Activated T-cell treated with anti-CD3 and anti-CD28 coated beads for 24 hours (primary cell): ENCODE measurements at places on chromosomes 7 and 10.

DNA sequence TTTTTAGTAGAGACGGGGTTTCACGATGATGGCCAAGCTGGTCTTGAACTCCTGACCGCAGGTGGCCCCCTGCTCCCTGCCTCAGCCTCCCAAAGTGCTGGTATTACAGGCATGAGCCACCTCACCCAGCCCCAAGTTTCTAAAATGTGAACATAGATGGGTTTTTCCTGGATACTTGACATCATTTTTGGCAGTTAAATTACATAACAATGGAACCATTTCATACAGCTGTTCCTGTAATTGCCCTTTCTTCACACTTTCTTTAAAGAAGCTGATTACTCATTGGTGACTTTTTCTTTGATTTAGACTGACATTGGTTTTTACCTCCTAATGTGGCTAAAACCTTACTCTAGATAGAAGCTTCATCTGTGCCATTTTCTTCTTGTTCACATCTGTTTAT, 5.9 kb downstream of the ZKSCAN1 start:
- no peak for DNase-seq

GRCh38 chr7:63027075-63027474, 971.6 kb upstream of the ZNF722 start:
- no peak for DNase-seq

- DNase-seq = no peak
Observed at GRCh38 chr10:80253266-80253962, 36.0 kb downstream of the MAT1A start.

DNA sequence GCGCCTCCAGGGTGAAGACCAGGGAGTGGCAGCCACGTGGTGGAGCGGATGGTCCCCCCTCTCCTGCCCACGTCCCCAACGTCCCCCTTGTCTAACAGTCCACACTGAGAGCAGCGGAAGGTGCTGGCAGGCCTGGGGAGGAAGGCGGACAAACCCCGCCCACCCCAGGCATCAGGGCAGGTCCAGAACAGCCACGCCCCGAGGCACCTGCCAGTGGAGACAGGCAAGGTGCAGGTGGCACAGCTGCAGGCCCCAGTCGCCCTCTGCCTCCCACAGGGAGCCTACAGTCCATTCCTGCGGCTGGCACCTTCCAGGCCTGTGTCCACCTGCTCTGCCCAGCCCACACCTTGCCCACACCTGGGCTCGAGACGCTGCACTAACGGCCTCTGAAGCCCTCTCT, 24.9 kb downstream of the CYP2W1 start:
- DNase-seq = no peak

DNA sequence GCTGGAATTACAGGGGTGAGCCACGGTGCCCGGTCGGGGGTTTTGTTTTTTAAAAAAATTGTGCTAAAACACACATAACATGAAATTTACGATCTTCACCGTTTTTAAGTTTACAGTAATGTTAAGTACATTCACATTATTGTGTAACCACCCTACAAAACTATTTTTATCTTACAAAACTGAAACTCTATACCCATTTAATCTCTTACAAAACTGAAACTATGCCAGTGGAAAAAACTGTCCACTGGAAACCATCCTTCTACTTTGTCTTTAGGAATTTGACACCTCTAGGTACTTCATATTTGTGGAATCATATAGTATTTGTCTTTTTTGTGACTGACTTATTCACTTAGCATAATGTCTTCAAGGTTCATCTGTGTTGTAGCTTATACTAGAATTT, 1.0 kb upstream of the PSMC2 start:
- no peak for DNase-seq

- DNase-seq = no peak
Observed at GRCh38 chr7:16847381-16847860, 34.4 kb downstream of the AGR3 start.

GRCh38 chr7:7707246-7707645, 11.2 kb downstream of the RPA3 start:
- DNase-seq = no peak

- DNase-seq = no peak
Observed at GRCh38 chr10:71473671-71474599, 77.2 kb downstream of the CDH23 start.

DNA sequence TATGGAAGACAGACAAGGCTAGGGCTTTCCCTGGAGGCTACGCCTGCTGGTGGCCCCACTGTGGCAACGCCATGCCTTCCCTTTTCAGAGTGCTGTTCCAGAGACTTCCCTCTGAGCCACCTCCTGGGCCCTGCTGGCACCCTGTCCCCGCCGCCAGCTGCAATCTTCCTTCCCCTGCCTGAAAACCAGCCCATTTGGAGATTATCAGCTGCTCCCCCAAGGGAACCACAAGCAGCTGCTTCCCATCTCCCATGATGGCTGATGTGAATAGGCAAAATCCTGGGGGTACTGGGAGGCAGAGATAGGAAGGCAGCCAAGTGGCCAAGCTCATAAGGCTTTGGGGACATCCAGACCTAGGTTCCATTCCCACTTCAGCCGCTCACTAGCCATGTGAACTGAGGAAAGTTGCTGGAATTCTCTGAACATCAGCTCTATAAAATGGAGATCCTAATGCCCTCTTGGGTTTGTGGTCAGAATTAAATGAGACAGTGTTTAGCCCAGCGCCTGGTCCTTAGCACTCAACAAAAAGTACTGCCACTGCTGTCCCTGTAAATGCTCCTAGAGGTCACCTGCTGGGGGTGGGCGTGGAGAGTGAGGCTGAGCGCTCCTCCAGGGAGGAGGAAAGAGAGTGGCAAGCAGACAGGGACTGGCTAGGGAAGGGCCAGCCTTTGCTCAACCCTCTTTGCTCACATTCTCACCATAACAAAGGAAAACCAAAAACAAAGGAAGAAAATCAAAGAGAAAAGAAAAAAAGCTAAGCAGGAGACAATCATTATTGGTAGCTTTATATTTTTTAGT, 5.9 kb downstream of the TSPAN33 start:
- no peak for DNase-seq

DNA sequence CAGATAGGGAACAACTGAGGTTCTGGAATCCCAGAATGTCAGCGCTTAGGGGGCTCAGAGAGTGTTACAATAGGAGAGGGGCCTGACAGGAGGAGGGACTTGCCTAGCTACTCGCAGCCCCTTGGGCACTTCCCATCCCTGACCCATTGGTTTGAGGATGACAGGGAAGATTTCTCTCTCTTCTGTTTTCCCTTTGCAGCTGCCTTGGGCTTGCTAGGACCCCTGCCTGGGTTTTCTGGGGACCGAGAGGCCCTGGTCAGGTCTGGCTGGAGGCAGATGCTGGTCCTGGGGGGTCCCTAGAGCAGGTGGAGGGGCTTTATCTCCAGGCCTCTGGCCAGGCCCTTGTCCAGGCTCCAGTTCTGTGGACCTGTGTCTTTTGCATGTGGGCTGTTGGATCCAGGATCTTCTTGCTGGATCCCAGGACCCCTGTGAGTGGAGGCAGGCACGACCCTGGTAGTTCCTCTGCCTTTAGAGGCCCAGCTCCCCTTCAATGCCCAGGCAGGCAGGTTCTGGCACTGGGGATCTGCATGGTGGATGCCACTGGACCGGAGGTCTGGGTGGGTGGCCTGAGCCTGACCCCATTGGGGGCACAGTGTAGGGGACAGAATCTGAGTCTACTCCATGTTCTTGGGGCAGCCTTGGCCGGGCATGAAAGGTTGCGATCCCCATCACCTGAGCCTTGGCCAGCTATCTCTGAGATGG, 26.9 kb downstream of the RAMP3 start:
- no peak for DNase-seq

DNA sequence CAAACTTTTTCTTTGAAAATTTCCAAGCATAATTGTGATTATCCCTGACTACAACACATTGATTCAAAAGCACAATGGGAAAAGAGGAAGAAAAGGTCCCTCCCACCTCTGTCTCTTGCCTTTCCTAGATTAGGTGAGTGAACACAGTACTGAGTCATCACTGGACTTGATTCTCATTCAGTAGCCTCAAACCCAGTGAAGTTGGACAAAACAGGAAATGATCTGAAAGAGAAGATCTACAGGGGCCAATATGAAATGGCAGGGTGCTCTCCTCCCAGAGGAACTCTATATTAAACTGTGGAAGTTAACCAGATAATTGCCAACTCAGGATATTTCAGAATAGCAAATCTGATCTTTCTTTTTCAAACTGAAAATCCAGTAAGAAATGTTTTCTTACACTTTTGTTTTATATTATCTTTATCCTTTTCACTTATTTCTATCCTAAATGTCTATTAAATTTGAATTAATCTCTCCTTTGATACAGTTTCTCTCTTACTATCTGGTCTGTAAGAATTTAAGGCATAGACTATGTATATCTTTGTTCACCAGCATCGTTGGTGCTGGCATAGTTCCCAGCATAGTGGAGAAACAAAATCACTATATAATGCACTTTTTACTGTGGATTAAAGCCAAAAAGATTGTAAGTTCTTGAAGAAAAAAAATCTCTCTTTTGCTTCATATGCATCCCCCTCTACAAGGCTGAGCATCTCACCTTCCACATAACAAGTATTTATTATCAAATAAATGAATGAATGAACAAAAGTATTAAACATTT, 41.4 kb upstream of the IKZF1 start:
- DNase-seq = no peak

DNA sequence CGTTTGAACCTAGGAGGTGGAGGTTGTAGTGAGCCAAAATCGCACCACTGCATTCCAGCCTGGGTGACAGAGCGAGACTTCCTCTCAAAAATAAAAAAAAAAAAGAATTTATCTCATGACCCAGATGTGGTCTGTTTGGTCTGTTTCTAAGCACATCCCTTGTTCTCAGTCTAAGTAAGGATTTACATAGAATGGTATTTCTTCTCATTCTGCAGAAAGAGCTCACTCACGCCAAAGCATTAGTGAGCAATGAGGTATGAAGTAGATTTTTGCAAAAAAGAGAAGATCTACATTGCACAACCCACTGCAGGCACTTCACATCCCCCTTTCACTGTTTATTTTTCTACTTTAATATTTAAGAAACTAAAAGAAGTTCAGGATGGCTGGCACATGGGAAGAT, 76.5 kb upstream of the FGL2 start:
- no peak for DNase-seq

- no peak for DNase-seq
Observed at GRCh38 chr10:5599613-5600520, 66.5 kb downstream of the ASB13 start.

GRCh38 chr7:30478349-30479201, at the start of gene NOD1:
NOD1 (minus strand) TSS chr7:30478784; CDS start chr7:30456921, 21,863 bp downstream.
- DNase-seq = peak; percentile 55

- no peak for DNase-seq
Observed at GRCh38 chr7:94580601-94581000, 71.0 kb downstream of the CASD1 start.

- DNase-seq = no peak
Observed at GRCh38 chr7:137975221-137975620, 26.7 kb downstream of the CREB3L2 start.

- DNase-seq = no peak
Observed at GRCh38 chr7:96747418-96747940, 37.8 kb upstream of the SEM1 start.

DNA sequence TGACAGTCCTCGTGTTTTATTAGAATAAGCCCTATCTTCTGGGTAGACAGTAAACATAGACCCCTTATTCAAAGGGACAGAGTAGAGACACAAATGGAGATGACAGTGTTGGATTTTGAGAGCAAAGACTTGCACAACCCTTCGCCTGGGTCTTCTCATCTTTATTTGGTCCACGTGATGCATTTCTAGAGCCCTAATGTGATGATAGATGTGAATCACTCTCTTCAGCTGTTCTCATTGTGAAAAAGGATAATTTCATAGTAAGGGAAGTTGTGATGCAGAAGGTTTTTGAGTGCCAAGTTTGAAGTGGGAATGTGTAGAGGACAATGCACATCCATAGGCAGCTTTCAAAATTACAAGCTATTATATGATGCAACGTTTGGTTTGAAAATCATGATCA, 86.3 kb downstream of the CREB5 start:
- no peak for DNase-seq

DNA sequence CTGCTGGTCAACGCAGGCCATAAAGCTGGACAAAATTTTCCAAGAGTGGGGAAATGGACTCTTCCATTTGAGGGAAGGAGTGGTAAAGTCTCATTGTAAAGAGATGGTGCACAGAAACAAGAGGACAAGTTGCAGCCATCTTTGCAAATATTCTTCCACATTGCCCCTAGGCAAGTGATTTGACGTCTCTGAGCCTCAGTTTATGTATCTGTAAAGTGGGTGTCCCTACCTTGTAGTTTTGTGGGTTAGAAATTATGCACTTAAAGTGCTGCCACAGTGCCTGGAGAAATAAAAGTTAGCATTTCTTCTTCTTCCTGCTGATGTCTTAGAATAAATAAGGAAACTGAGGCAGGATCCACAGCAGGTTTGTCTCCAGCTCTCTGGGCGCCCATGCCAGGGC, 12.1 kb downstream of the ADAMTS14 start:
- no peak for DNase-seq

GRCh38 chr10:5565205-5565545, 40.4 kb downstream of the CALML3 start:
- no peak for DNase-seq

GRCh38 chr7:76506081-76506440, 4.3 kb upstream of the UPK3B start:
- no peak for DNase-seq

DNA sequence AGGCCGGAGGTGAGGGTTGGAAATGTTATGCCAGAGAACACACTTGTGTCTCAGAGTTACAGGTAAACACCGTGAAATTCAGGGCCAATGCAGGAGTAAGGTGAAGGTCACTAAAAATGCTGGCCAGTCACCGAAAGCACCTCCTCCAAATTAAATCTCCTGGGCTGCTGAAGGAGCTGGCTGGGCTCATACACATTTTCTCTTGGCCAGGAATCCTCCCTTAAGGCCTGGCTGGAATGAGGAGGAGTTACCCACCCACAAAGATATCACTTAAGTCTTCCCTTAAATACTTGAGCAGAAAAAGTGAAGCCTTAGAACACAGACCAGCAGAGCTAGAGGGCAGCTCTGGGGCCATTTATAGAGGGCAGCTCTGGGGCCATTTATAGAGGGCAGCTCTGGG, 46.3 kb downstream of the HTRA1 start:
- DNase-seq = no peak

GRCh38 chr7:92325858-92326257, 80.1 kb downstream of the ANKIB1 start:
- no peak for DNase-seq

GRCh38 chr7:142614116-142614515, 135.2 kb upstream of the PRSS1 start:
- no peak for DNase-seq

- DNase-seq = no peak
Observed at GRCh38 chr7:74430961-74431466, 22.7 kb upstream of the GTF2IRD1 start.

- no peak for DNase-seq
Observed at GRCh38 chr7:69047151-69047754, 551.0 kb upstream of the AUTS2 start.

DNA sequence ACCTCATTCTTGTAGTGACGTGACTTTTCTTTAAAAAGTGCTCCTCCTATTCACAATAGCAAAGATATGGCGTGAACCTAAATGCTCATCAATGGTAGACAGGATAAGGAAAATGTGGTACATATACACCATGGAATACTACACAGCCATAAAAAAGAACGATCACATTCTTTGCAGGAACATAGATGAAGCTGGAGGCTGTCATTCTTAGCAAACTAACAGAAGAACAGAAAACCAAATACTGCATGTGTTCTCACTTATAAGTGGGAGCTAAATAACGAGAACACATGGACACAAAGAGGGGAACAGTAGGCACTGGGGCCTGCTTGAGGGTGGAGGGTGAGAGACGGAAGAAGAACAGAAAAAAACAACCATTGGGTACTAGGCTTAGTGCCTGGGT, 59.9 kb upstream of the FGFR2 start:
- no peak for DNase-seq

GRCh38 chr10:65342245-65342644, 1583.6 kb upstream of the LRRTM3 start:
- DNase-seq = no peak
